ENCODE measurements at places on chromosomes 3 and 15. TPM values are rescaled to one million over a fixed set of nuclear protein-coding genes. Genes with fewer than 3 reads are reported as not detected.

- DNase-seq = no peak
Measured at GRCh38 chr3:79245284-79246138, 522.3 kb downstream of the ROBO1 start.

GRCh38 chr15:84598250-84598649 lies 2.6 kb upstream of the ZSCAN2 start:
- DNase-seq = no peak

TFDP2 gene
- total RNA-seq = 50.6 TPM

ITGA11 gene
- total RNA-seq = 11.1 TPM

DNA sequence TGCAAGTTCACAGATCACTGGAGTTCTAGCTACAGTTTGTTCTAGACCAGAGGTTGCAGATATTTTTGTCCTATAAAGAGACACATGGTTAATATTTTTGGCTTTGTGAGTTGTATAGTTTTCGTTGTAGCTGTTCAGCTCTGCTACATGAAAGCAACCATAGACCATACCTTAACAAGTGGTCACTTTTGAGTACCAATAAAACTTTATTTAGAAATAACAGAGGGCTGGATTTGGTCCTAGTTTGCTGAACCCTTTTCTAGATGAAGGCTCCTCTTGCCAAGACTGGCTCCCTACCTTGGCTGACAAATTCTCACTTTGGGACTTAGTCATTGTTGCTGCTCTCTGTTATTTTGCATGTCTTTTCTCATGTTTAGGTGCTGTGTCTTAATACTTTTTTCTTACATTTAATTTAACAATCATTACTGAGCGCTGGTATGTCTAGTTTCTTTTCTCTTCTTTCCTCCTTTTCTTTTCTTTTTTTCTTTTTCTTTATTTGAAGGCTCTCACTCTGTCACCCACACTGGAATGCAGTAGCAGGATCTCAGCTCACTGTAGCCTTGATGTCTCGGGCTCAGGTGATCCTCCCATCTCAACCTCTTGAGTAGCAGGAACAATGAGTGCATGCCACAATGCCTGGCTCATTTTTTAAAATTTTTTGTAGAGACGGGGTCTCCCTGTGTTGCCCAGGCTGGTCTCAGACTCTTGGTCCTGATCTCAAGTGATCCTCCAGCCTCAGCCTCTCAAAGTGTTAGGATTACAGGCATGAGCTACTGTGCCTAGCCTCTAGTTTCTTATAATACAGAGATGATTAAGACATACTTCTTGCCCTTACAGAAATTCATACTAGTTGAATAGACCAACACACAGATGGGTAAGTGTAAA lies 227.5 kb downstream of the PTPRG start:
- no peak for DNase-seq

SEMA6D gene
- 16.9 TPM for total RNA-seq

- no peak for DNase-seq
Measured at GRCh38 chr15:52658955-52659354, 20.2 kb downstream of the ATOSA start.

MESP2 gene
- total RNA-seq = 0.47 TPM

TF gene
- total RNA-seq = 1.4 TPM

- no peak for DNase-seq
Measured at GRCh38 chr15:93985925-93986324, 245.4 kb upstream of the MCTP2 start.

PPP1R14D gene
- not detected for total RNA-seq

SH3GL3 gene
- 0.47 TPM for total RNA-seq

DNA sequence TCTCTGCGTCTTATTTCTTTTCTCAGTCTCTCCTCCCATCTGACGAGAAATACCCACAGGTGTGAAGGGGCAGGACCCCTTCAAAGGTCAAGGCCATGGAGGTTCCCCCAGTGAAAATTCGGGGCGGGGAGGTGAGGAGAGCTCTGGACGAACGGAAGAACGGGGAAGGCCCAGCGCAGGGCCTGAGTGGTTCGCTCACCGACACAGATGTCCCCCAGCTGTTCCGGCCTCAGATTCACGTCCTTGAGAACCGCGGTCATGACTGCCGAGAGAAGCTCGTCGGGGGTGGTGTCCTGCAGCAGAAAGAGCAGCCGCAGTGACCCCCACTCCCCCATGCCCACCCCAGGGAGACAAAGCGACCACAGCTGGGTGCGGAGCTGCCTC lies 542 bp downstream of the ACAA1 start:
- DNase-seq = peak; percentile 77

- no peak for DNase-seq
Measured at GRCh38 chr3:110419096-110419495, 652.5 kb upstream of the NECTIN3 start.

DNA sequence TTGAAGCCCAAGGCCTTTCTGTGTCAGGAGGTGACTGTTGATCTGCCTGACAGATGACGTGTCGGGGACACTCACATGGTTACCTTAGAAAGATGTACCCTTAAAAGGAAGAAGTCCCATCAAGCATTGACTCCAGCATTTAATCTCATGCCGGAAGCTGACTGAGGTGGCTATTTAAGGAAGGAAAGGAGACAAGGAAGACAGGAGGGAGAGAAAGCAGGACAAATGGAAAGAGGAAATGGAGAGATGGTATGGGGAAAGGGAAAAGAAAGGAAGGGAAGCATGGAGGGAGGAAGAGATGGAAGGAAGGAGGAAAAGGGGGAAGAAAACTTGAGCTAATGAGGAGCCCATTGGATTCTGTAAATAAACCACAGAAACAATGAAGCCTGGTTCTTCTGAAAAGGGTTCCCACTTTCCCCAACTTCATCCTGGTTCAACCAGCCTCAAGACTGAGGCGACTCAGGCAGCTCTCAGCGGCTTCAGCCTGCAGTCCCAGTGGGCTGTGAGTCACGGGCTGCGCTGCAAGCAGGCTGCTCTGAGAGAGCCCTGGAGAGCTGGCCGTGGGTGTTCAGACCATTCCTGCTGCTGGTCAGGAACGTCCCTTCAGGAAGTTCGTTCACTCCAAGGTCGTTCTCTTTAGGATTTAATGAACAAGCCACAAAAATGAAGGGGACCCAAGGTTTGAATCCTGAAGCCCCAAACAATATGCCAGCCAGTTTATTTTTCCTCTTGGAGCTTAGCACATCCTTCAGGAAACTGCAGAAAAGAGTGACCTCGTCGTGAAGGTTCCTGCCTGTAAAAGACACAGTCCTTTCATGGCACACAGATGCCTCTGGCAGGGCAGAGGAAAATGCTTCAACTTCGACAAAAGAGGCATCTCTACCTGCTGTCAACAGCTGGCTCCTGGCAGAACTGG lies 69.6 kb upstream of the THBS1 start:
- DNase-seq = no peak

DNA sequence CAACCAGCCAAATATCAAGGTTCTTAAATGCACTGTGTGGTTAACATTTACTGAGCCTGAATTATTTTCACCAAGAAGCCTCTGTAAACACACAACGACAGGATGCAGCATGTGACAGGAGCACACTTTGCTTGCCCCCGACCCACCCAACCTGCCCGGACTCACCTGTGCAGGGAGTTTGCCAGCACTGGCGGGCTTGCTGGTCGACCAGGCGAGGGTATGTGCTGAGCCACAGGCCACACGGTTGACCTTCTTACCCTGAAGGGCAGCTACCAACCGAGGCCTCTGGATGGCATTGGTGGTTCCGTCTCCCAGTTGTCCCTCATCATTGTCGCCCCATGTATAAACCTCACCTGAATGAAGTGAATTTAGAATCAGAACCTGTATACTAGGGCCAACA lies 25.7 kb upstream of the OCA2 start:
- DNase-seq = no peak

DNA sequence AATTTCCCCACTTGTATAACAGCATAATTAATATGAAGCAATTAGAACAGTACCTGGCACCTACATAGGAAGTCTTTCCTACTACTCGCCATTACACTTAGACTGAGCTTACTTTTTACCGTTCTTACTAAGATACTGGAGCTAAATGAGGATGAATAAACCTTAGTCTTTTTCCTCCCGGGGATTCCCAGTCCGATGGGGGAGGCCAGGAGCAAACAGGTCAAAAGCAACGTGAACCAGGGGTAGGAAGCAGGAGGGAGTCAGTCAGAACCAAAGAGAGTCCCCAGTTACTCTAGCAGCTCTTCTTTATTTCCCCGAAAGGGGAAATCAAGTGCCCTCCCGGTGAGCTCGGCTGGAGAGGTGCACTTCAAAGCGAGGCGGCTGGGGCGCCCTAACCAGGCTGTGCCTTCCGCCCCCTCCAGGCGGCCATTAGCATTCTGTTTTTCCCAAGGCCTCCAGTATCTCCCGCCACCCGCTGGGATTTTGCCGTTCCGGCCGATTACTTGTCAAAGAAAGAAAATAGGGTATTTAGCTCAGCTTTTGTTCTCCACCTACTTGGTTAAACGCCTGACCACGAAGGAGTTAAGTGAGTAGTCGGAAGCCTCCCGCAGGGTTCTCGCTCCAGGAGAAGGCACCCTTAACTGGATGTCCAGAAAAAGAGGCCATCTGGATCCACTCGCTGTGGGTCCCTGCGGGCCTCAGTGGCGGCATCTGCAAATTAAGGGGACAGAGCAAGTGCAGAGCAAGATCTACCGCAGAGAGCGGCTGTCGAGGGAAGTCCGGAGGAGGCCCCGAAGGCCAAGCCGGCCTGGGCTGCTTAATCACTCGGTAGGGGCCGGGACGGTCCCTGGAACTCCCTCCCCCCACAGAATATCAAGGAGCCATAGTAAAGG lies 6.3 kb upstream of the EOMES start:
- peak; percentile 41 for DNase-seq

DNA sequence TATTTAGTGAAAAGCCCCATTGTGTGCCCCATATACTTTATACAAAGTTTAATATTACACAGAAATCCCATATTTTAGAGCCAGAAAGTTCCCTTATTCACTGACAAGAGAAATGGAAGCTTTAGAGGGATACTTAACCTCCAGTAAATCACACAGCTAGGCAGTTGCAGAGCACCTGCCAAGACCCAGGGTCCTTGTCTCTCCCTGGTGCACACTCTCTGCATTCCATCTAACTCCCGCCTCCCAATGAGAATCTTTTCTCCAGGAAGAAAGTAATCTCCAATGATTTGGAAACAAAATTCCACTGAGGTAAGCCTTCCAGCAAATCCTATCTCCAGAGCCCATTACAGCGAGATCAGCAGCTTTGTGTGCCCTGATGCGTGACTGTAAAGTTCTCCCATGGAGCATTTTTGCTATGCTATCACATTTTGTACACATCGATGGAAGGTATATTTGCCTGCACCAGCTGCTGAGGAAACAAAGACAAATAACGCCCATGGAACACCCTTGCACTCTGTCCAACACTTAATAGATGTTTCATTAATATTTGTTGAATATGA lies 41.4 kb downstream of the ULK4 start:
- no peak for DNase-seq

BNC1 gene
- 0.38 TPM for total RNA-seq

DNA sequence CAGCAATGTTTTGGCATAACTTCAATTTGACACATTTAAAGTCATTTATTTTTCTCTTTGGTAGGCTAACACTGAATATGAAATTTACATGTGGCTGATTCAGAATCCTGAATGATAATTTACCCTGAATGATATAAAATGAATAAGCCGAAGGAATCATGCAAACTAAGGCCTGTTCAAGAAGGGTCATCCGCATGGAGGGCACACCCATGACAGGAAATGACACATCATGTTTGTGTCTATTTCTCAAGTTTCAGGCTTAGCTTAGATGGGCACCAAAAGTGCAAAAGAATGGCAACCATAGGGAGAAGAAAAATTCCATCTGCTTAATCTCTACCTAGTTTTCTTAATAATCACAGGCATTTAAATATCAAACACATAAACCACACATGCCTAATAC lies 141.5 kb downstream of the DUT start:
- no peak for DNase-seq

GRCh38 chr3:56086355-56086754 lies 381.9 kb downstream of the ERC2 start:
- no peak for DNase-seq

DNA sequence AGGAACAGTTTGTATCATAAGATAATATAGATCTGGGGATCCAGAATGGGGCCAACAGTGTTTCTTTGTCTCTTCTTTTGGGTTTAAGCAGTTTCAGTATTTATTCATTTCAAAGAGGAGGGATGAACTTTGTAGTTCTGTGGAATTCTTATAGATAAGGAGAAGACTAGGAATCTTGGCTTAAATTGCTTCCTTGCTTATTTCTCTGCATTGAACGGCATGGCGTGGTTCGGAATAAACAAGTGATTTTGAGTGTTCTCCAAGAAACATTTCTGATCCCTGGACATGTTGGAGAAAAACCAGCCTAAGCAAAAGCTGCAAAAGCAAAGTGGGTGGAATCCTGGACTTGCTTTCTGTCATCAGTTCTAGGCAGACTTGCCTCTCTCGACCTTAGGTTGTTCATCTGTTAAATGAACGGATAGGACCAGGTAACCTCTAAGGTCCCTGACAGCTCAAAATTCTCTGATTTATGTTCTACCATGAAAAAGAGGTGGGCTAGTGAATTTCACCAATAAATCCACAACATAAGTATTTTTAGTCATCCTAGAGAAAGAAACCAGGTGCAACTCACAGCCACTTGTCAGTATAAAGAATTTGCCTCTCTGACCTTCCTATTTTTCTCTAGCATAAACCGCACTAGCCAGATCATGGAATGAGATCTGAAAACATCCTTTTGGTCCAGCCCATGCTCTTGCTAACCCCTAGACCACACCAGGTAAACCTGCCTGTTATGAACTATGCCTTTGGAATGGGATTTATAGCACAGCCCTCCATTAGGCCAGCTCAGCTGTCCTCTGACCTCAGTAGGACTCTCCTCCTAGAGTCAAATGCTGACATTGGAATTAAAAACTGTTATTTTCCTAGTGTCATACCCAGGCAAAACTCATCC lies 78.8 kb downstream of the CLDN11 start:
- peak; percentile 21 for DNase-seq
